ENCODE measurements at places on chromosomes 4 and X.

DNA sequence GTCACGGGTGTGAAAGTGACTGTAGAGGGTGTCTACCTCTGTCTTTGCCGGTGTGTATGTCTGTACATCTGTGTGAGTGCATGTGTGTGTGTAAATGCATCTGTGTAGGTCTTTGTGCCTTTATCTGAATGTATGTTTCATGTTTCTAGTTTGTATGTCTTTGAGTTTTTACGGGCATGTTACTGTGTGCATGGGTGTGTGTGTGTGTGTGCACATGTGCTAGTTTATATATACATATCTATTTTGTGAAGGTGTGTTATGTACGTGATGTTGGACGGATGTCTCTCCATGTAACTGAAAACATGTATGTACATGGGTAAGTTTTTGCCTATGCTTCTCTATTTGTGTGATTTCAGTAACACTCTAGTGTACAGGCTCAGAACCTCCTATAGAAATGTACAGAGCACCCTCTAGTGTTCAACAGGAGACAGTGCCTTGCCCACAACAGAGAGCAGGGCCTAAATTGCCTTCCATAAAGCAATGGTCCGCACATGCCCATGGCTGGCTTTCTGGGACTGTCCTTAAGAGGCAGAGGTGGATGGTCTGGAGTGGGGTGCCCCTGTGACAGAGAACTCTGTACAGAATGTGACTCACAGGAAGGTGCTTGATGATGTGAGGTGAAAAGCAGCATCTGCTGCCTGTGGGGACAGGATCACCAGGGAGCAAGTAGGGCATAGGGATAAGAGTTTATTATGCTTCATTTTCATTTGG, 343.5 kb downstream of the RAPGEF2 start:
- peak; percentile 33 for DNase-seq

- DNase-seq: no peak
Observed at GRCh38 chrX:112779139-112779538, 61.5 kb downstream of the AMOT start.

DNA sequence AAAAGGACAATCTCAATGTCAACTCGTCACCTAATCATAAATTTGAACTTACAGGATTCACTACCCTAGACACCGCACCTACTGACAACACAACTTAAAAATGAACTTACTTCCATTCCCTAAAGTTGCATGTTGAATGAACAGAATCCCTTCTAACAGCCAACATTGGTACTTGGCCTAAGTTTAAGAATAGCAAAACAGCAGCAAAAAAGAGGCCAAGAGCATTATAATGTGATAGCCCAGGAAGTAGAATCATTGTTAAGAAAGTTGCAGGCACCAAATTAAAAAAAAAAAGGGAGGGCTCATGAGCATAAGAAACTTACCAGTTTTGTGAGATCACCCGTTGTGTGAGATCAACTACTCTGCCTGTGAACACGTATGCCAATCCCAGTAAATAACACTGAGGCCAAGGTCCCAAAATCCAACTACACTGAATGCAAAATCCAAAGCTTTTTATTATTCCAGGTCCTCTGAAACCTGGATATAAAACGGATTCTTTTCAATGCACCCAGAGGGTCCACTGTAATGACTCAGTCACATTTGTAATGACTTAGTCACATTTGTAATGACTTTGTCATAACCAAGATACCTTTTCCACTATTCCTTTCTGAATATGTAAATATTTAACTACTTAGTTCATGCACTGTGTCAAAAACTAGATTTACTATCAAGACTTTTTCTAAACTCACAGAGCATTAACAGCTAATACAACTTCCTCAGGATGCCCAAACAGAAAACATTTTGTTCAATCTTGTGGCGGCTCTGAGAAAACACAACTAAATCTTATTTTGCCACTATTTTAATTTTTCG, 6.8 kb downstream of the HNRNPDL start:
- DNase-seq: no peak

DNA sequence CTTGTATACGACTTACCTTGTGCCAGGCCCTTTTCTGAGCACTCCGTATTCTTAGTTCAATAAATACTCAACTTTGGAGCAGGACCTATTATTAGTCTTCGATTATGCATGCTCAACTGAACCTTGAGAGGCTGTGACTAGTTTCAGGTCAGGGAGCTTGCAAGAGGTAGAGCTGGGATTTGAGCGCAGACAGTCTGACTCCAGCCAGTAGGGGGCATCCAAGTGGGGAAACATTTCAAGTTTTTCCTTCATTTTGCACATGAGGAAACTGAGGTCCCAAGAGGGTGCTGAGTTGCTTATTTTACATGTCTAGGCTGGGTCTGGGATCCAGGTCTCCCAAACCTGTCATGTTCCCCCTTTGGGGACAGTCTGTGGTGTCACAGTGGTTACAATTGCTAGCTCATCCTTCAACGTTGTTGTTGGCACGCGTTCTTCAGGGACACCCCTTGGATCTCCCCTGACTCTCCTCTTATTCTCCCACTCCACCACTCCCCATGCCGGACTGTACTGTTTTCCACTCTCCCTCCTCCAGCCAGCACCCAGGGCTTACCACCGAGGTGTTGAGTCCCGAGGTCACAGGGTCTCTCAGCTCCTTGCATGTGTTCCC, 6.7 kb upstream of the PRICKLE3 start:
- no peak for DNase-seq

- DNase-seq: no peak
Observed at GRCh38 chrX:2781226-2781571, 29.4 kb downstream of the XG start.

GRCh38 chr4:106104276-106104675, 209.0 kb downstream of the NPNT start:
- no peak for DNase-seq

GRCh38 chrX:23374291-23374690, 39.6 kb downstream of the PTCHD1 start:
- DNase-seq: no peak

DNA sequence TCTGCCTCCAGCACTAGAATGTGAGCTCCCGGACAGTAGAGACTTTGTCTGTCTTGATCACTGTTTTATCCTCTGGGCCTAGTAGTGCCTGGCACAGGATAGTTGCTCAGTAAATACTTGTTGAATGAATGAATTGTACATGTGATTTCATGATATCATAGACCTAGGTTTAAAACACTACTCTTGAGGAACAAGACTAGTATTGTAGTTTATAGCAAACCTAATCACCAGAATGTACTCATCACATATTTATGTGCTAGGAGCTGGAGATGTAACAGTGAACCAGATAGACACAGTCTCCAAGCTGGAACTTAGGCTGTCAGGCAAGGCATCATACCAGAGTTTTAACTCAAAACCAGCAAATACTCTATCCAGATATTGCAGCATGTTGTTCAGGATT, 23.5 kb downstream of the GAB3 start:
- no peak for DNase-seq

DNA sequence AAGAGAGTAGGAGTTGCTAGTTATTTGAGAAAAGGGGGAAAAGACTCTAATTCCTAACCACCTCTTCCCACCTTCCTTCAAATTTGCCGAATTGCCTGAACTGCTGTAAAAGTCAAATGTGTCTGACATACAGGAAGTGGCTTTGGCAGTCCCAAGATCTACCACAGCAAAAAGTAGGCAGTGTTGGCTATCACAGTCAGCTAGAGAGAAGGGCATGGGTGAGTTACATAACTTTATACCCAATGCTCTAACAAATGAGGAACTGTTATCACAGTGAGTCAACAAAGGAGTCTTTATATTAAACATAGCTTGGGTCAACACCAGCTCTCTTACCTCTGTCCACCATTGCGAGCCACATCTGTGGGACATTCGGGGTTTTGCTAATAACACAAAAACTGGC, 2.4 kb upstream of the MBNL3 start:
- no peak for DNase-seq

DNA sequence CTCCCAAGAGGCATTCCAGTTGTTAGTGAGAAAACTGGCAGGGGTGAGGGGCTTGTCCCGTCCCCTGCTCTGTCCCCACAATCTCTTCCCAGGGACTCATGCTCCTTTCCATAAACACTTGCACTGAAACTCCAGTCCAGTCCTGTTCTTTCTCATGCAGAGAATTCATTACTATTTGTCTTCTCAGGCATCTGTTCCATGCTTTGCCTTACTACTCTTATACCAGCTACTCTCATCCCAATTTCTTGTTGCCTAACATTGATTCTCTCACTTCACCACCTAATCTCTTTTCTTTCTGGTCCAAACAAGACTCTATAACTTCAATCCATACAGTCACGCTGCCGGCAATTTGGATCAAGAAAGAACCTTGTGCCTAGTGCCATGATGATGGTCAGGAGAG, 97.1 kb upstream of the VEGFC start:
- no peak for DNase-seq

DNA sequence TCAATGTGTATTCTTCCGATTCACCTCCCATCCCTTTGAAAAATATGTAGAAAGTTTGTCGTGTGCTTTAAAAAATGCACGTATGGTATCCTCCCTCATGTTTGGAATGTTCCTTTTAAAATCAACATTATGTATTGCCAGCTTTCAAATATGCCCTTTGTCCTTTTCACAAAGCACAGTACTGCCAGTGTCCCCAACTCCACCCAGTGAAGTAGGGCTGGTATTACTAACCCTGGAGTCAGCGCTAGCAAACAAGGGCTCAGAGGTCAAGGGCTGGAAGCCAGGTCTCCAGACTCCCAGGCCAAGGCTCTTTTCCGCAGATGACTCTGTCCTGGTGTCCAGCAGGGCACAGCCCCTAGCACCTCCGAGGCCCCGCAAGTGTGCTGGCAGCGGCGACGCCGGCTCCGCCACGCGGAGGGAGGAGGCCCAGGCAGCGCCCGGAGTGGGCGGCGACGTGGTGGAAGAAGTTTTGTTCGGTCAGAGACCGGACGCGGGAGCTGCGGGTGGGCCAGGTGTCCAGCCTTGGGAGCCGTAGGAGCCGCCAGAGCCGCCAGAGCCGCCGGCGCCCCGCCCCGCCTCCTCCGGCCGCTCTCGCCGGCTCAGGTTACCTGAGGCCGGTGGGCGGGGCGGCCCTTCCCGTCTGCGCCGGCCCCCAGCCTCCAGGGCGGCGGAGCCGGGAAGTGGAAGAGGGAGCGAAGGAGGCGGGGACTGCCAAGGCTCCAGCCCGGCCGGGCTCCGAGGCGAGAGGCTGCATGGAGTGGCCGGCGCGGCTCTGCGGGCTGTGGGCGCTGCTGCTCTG, at the start of gene IL13RA1:
Gene IL13RA1 (plus strand): TSS at position 720 of the 799 bp plus-strand sequence. CDS start 33 bp downstream, at position 753.
- peak; percentile 47 for DNase-seq

DNA sequence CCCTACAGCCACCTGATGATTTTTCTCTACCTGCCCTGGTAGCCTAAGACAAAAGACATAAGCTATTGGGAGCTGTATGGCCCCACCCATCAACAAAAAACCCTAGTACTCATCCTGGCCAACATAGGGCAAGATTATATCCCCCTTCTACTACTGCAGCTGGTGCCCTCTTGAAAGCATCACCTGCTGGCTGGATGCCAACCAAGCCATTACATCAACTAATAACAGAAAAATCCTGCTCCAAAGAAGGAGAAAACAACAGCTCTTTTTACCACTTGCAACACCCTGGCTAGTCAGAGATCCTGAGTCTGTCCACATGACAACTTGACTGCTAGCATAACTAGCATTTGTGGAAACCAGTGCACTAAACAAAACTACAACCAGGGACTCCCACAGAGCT, 43.6 kb upstream of the UPRT start:
- no peak for DNase-seq

DNA sequence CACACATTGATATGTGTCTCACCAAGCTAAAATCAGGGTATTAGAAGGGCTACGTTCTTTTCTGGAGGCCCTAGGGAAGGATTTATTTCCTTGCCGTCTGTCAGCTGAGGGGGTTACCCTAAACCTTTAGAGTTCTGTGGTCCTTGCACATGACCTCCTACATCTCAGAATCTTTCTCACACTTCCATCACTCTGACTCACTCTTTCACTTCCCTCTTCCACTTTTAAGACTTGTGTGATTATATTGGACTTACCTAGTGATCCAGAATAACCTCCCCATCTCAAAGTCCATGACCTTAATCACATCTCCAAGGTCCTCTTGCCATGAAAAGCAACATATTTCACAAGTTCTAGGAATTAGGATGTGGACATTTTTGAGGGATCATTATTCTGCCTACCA, 53.6 kb upstream of the FUNDC1 start:
- no peak for DNase-seq

GRCh38 chrX:1894740-1895139, 279.9 kb downstream of the ASMT start:
- DNase-seq: no peak

DNA sequence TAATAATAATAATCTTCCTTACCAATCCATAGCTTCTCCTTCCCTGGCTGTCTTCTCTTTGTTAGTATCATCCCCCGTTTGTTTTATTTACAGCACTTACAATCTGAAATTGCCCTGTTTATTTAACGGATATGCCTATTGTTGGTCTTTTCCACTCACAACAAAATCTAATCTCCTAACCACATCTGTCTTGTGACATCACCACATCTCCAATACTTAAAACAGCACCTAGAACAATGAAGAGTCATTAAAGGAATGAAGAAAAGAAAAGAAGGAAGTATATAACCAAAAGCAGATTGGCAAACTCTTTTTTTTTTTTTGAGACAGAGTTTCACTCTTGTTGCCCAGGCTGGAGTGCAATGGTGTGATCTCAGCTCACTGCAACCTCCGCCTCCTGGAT, 38.7 kb upstream of the JADE1 start:
- DNase-seq: no peak

- no peak for DNase-seq
Observed at GRCh38 chr4:119240568-119240967, 28.1 kb downstream of the USP53 start.

GRCh38 chr4:75724867-75725724, 719 bp downstream of the USO1 start:
- peak; percentile 73 for DNase-seq

- no peak for DNase-seq
Observed at GRCh38 chrX:51956441-51956840, 63.0 kb downstream of the MAGED1 start.

DNA sequence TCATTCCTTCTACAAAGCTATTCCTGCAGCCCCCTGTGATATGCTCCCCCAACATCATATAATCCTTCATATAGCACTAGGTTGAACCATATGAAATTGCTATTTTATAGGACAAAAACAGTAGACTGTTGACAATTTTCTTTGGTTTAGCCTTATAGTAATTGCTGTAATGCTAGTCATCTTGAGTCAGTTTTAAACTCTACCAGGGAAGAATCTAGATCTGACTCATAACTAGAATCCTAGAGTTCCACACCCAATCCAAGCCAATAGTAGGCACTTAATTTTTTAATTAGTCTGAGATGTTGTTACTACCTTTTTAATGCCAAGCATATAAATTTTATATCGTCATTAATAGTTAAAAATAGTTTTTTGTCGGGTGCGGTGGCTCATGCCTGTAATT, 136.8 kb downstream of the CHRNA9 start:
- DNase-seq: no peak

DNA sequence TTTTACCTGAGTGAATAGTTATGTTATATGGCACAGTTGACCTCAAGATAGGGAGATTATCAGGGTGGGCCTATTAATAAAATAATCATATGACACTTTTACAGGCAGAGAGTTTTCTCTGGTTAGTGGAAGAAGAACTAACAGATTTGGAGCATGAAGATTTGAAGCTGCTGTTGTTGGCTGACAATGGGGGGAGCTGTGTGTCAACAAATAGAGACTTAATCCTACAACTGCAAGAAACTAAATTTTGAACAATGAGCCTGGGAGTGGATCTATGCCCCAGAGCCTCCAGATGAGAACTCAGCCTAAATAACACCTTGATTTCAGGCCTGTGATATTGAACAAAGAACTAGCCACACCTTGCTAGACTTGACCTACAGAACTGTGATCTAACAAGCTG, 7.2 kb upstream of the CCSER1 start:
- no peak for DNase-seq

- no peak for DNase-seq
Observed at GRCh38 chrX:497186-498014, 110.7 kb upstream of the PPP2R3B start.

GRCh38 chr4:185479507-185479971, 8.0 kb upstream of the CCDC110 start:
- no peak for DNase-seq
